ENCODE measurements at places on chromosomes 6 and 20.

GRCh38 chr20:4369798-4370124 lies 351.9 kb upstream of the PRND start:
- peak; percentile 85 for ATAC-seq

- no peak for ATAC-seq
Observed at GRCh38 chr6:38080889-38081288, 261.4 kb downstream of the ZFAND3 start.

GRCh38 chr6:23448281-23448680 lies 677.7 kb upstream of the NRSN1 start:
- no peak for ATAC-seq

- no peak for ATAC-seq
Observed at GRCh38 chr20:9043364-9043763, 25.5 kb upstream of the PLCB4 start.

- peak; percentile 84 for ATAC-seq
Observed at GRCh38 chr20:3820048-3820900, at the start of gene AP5S1. Gene AP5S1, plus strand, starts transcription at chr20:3820547. Its CDS starts 1,571 bp downstream, at chr20:3822118.

DNA sequence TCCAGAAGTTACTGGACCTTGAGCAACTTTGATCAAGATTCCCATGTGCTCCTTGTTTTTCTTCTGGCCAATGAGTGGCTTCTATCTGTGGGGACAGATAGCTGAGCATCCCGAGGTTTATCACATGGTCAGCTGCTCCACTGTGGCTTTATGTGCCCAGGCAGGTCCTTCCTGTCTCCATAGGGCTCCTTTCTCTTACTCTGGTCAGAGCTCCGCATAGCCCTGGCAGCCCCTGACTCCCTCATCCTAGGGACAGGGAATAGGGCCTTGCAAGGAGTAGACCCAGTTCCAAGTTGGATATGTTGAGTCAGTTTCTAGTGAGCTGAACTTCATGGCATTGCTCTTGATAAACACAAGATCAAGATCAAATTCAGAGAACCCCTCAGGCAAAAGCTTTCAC lies 6.4 kb upstream of the MAS1L start:
- ATAC-seq: no peak

GRCh38 chr6:41027241-41027640 lies 11.8 kb downstream of the UNC5CL start:
- ATAC-seq: no peak

GRCh38 chr6:11968241-11968806 lies 43.8 kb upstream of the HIVEP1 start:
- peak; percentile 41 for ATAC-seq

DNA sequence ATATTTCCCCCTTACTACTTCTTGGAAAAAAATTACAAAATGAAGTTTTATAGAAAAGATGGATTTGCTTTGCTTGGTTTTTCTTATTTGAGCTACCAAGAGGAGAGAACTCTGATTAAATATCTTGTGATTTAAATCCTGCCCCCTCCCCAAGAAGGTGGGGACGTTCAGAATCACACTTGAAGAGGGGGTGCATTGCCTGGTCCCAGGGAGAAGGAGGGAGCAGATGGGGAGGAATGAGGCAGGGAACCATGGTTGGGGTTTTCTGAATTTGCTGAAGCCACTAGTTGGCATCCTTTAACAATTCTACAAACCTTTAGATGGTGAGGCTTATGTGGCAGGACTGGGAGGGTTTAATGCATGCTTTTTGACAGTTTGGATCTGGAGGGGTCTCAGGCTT lies 5.5 kb downstream of the PCK1 start:
- no peak for ATAC-seq

- ATAC-seq: no peak
Observed at GRCh38 chr20:61436667-61437279, 184.7 kb downstream of the CDH4 start.

DNA sequence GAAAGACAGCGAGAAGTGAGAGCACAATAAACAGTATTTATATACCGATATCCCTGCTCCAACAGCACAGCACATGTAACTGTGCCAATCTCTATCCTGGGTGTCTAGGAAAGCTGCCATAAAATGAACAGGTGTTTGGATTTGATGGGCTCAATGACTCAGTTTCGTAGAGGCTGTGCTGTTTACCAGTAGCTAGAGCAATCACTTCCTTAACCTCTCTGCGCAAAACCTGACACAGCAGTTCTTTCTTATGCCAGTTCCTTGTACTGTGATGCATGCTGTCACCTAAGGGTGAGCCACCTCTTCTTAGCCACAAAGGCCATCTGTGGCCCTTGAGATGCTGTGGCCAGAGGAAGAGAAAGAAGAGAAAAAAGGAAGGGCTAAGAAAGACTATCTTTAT lies 59.3 kb downstream of the SHPRH start:
- ATAC-seq: peak; percentile 36

- ATAC-seq: no peak
Observed at GRCh38 chr6:34457382-34457741, 8.5 kb upstream of the PACSIN1 start.

GRCh38 chr6:120965814-120966213 lies 368.5 kb downstream of the TBC1D32 start:
- no peak for ATAC-seq

GRCh38 chr6:82374516-82374915 lies 10.9 kb downstream of the TPBG start:
- ATAC-seq: no peak

All from activated CD4-positive, CD25-positive, alpha-beta regulatory T cell treated with anti-CD3 and anti-CD28 coated beads, Interleukin-2, amount 50 U/mL, for 24 hours (primary cell).